ENCODE measurements at places on chromosomes 4 and X.

DNA sequence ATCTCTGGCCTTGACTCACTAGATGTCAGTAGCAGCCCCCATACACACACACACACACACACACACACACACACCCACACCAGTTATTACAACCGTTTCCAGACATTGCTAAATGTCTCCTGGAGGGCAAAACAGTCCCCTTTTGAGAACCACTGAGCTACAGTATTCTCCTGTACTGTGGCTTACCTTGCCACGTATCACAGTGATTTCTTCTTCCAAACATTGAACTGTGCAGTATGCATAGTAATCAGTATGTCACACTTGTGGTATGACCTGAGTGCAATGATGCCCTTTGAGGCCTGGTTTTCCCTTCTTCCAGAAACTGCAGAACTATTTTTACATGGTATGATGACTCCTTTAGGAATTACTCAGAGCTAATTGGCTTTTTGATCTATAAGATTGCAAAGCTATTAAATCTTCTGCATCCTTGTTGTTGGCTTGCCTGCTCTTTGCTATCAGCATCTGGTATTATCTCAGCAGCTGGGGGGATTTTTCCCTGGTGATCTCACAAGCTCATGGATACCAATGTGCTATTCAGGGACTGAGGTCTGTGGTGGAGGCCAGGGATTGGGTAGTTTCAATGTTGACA is 3.6 kb upstream of the THOC2 start:
- DNase-seq: no peak

DNA sequence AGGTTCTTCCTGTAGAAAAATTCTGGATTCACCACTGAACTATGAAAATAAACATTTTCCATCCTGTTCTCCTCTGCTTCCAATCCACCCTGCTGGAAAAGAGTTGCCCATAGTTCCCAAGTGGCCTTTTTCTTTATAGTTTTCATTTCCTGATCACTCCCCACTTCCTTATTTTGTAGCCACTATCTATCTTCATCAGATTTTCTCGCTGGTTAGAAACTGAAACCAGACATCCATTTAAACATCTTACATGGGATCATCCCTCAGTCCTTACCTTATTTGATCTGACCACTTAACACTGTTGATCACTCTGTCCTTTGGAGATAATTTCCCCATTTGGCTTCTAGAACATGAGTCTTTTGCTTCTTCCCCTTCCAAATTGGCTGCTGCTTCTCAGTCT is 42.2 kb upstream of the SCOC start:
- DNase-seq: no peak

- DNase-seq: no peak
Measured at GRCh38 chr4:24846716-24847115, 51.3 kb downstream of the SOD3 start.

GRCh38 chrX:47278691-47279090 is 45.9 kb downstream of the USP11 start:
- DNase-seq: no peak

DNA sequence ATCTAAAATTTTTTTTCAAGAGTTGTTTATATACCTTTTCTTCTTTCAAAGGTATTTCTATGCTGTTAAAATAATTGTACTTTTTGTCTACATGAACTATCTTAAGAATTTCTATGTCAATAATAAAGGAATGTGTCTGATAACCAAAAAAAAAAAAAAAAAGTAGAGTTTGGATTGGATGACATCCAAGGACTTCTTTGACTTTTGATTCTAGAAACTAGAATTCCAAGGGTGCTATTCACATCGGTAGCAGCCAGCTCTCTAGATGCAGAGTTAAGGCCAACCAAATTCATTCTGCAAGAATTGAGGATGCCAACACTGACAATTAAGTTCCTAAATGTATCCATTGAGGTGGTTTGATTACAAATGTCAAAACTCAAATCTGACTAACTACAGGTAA is 42.0 kb upstream of the PRKG2 start:
- DNase-seq: no peak

DNA sequence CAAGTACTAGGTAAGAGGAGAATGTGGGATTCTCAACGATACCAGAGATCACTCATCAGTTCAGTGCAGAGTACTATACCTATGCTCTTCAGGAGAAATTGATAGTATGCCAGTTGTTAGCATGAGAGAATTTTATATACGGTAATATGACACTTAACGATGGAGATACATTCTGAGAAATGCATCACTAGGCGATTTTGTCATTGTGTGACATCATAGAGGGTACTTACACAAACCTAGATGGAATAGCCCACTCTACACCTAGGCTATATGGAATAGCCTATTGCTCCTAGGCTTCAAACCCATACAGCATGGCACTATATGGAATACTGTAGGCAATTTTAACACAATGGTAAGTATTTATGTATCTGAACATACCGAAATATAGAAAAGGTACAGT is 140.2 kb downstream of the SLIT2 start:
- no peak for DNase-seq

All from CD4-positive, alpha-beta T cell treated with Interleukin-6 for 4 hours (primary cell).